ENCODE measurements at places on chromosomes 13 and 19.
A peak's percentile ranks its signal among the peaks of the same experiment; 100 is the strongest.

DNA sequence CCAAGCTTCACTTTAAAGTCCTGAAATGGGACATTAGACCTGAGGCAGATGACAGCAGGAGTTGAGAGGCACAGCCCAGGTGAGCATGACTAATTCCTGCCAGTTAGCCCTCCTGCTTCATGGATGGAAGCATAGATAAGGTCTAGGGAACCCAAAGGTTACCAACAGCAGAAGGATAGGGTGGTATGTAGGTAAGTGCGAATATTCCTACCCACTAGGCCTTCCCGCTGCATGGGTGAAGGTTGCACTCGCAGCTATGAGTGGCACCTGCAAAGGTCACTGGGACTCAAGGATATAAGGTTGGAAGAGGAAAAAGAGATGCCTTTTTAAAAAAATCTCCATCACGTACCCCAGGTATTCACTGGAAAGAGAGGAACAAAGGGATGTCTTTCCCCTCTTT, 12.2 kb upstream of the MLLT1 start:
- DNase-seq, result no peak

- DNase-seq, result no peak
Observed at GRCh38 chr13:111472559-111473460, 152.4 kb downstream of the TEX29 start.

DNA sequence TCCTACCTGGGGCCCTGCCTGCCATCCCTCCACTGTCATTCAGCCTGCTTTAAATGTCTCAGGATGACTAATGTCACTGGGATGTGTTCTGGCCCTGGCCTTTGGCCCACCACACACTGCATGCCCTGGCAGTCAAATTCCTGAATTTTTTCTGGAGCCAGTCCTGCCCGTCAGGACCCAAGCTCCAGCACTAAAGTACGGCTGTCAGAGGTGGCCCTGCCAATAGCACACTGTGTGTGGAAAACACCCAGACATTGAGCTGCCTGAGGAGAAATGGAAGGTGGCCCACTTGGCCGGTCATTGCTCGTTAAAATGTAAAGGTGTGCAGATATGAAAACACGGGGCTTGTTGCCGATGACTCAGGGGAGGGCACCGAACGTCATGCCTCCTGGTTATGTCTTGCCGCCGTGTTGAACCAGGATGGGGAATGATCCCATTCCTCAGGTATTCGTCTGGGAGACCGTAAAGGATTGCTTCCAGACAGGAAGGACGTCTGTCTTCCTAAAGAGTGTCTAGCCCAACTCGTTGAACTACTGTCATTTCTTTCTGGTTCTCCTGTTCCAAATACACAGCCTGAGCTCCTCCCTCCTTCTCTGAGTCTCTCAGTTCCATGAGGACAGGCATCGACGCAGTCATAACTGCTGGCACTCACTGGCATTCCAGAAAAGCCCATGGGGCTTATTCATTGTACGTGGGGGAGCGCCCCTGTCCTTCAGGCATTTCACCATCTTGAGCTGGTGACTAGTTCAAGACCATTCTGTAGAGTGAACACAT, 40.6 kb downstream of the COL4A2 start:
- DNase-seq, result no peak

DNA sequence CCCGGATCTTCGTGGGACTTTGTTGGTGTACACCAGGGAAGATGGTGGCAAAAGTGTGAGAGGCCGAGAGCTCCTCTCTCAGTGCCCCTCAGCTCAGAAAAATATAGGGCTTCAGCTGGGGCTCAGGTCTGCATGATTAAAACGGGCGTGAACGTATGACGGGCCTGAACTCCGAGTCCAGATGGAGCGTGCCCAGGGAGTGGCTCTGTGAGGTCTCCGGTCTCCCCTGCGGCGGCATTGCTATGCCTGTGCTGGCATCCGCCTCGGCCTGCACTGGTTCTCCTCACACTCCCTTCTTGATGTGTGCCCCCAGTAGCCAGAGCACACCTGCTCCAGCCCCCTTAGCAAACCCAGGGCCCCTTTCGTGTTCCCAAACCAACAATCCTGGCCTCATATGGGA, 82.0 kb downstream of the TEX29 start:
- no peak for DNase-seq

- DNase-seq, result no peak
Observed at GRCh38 chr19:14053500-14053899, 8.4 kb downstream of the PALM3 start.

- DNase-seq, result no peak
Observed at GRCh38 chr13:100589178-100589725, 663 bp upstream of the GGACT start.

- DNase-seq, result no peak
Observed at GRCh38 chr19:4057931-4058692, 8.6 kb downstream of the ZBTB7A start.

DNA sequence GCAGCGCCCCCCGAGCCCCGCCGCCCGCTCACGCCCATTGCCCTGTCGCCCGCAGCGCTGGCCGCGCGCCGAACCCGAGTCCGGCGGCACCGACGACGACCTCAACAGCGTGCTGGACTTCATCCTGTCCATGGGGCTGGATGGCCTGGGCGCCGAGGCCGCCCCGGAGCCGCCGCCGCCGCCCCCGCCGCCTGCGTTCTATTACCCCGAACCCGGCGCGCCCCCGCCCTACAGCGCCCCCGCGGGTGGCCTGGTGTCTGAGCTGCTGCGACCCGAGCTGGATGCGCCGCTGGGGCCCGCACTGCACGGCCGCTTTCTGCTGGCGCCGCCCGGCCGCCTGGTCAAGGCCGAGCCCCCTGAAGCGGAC, 518 bp downstream of the KLF2 start:
- peak; percentile 17 for DNase-seq

DNA sequence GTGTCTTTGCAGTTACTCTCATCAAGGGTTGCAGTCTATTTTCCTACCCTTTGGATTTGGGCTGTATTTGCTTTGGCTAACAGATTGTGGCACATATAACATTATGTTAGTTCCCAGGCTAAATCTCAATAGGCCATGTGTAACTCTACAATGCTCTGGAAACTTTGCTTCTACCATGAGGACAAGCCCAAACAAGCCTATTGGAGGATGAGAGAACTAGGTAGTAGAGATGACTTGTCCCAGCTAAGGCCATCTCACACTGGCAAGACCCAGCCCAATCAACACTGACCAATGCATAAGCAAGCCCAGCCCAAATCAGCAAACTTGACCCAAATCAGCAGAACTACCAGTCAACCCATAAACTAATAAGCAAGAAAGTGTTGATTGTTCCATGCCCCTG, 311.8 kb downstream of the NDFIP2 start:
- no peak for DNase-seq

DNA sequence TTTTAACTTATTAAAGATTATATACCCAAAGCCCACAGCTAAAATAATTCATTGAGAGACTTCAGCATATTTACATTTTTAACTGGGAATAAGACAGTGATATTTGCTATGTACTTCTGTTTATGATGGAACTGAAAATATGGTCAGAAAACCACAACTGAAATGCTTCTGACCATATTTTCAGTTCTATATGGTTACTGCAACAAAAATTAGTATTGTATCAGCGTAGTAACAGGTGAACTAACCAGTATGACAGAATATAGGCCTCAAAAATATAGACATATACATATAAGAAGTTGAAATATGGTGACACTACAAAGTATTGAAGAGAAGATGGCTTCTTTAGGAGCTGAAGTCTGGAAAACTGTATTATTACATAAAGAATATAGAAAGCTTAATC, 857.4 kb downstream of the OLFM4 start:
- DNase-seq, result no peak

GRCh38 chr13:97570442-97570841, 136.5 kb downstream of the RAP2A start:
- DNase-seq, result no peak

GRCh38 chr13:39637890-39638289, 17.6 kb upstream of the COG6 start:
- no peak for DNase-seq

GRCh38 chr19:10651851-10652250, 2.3 kb upstream of the ILF3 start:
- DNase-seq, result no peak

DNA sequence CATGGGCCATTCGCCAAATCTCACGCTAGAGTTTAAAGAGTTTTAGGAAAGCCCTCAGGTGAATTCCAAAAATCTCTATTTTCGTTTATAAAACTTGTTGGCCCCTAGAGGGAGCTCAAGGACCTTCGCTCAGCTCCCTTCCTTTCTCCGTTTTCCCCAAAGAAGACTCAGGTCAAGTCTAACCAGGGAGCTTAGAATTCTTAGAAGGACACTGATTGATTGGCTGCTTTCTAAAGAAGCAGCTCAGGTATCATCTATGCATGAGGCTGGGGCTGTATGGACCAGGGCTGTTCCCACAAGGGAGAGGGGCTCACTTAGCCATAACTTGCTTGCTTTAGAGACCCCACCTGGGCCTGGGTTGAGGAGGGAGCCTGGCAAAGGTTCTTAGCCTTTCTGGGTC, 20.5 kb downstream of the DZIP1 start:
- peak; percentile 51 for DNase-seq

DNA sequence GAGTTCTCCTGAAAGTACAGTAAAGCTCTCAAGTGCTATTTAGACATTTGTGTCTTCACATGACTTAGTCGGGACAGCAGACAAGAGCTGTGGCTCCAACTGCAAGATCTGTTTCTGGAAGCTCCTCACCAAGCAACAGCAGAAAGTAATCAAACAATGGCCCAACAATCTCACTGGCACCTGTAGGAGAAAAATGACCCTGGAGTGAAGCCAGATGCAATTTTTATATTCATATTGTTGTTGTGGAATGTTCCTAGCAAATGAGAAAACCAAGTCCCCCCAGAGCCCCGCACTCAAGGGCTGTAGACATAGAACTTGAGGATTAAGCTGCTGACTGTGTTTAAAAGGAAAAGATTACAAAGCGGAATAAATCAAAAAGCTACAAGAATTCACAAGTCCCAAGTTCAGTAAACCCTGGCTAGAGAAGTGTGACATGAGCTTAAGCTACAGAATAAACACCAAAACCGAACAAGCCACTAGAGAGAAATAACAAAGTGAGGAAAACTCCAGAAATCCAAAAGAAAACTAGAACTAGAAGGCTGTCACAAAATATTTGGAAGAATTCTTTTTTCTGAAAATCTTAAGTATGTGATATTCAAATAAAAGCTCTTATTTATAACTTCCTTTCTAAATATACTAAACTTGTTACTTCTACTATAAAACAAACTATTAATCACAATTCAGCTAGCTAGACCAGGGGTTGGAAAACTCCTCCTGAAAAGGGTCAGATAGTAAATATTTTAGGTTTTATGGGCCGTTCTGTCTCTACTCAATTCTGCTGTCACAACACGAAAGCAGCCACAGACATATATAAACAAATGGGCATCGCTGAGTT, 454.5 kb downstream of the SUCLA2 start:
- DNase-seq, result no peak

DNA sequence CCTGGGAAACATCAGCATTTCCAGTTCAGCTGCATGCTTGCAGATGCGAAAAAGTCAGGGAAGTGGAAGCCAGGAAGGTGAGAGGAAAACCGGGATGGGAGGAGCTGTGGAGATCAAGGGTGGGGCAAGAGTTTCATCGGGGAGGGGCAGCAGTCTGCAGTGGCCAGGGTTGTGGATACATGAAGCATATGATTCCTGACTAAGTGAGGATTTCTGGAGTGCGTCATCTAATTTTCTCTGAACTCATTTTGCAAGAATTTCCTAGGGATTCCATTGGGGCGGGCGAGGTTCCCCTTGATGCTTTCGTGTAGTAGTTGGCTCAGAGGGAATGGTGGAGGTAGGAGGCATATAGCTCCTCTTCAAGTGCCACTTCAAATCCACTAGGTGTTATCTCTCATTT, 344.1 kb upstream of the TMTC4 start:
- no peak for DNase-seq

DNA sequence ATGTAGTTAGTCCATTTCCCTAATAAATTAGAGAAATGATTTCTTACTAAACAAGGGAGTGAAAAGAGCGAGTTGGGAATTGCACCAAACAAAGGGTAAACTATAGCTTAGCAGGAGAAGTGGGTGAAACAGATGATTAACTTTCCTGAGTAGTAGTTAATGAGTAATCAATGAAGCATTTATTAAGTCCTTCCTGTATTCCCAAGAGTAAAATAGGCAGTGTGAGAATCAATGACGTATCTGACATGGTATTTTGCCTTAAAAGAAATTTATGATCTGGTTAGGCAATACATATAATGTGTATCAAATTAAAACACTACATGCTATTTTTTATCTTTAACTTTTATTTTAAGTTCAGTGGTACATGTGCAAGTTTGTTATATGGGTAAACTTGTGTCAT, 142.8 kb downstream of the KLF5 start:
- DNase-seq, result no peak

DNA sequence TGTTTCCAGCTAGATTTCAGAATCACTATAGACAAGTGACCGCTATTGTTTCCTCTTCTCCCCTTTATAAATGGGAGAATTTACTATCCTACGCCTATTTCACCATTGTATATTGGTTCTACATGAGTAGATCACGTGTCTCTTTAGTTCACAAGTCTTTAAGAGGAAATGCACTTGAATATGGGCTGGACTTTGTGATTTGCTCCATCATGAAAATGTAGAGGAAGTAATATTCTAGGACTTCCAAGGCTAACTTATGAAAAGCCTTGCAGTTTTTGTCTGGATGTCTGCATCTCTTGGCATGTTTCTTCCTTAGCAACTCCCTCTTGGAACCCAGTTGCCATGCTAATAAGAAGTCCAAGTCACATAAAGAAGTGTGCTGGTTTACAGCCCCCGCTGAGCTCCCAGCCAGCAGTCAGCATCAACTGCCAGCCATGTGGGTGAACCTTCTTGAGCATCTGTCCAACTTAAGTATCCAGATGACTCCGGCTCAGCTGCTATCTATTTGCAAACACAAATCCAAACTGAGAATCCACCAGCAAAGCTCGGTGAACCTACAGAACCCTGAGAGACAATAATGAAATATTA, 4.8 kb upstream of the FBXL3 start:
- DNase-seq, result no peak

DNA sequence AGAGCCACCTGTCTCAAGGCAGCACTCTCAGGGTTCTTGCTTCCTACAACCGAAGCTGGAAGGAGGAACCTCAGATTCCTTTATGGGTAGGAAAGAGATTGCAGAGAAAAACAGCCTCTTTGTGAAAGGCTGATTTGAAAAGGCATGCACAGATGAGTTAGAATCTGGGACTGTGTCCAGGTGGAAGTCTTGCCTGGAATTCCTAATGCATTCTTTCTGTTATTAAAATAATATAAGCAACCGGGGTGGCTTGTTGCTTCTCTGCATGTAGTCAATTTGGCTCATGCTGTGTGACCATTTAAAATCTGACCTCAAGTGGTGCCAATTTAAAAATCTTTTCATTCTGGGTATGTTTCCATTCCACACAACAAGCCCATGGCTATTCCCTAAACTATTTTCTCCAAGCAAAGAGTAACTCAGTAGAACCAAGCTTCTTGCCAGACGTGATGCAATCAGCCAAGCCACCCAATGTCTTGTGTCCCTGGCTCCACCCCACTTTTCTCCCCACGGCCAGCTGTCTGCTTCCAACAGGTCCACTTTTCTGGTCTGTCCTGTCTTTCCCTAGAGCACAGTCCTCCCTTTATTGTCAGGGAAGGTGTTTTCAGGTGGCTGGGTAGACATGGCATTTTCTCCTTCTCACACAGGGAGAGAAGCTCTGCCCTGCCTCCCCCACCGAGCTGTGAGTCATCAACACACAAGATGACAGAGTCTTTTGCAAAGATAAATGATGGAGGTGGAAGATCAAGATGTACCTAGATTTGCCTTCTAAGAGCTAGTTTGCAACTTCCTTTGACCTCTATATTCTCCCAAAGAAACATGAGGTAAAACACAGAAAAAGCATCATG, 394.3 kb downstream of the FOXO1 start:
- DNase-seq, result no peak

- no peak for DNase-seq
Observed at GRCh38 chr13:19605161-19605955, 28.1 kb upstream of the MPHOSPH8 start.
